ENCODE measurements at places on chromosomes 1 and 21.

DNA sequence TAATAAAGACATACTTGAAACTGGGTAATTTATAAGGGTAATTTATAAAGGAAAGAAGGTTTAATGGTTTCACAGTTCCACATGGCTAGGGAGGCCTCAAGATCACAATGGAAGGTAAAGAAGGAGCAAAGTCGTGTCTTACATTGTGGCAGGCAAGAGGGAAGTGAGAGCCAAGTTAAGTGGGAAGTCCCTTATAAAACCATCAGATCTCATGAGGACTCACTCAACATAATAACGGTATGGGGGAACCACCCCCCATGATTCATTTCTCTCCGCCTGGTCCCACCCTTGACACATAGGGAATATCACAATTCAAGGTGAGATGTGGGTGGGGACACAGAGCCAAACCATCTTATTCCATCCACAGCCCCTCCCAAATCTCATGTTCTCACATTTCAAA is 76.8 kb upstream of the ZNF678 start:
- no peak for DNase-seq

DNA sequence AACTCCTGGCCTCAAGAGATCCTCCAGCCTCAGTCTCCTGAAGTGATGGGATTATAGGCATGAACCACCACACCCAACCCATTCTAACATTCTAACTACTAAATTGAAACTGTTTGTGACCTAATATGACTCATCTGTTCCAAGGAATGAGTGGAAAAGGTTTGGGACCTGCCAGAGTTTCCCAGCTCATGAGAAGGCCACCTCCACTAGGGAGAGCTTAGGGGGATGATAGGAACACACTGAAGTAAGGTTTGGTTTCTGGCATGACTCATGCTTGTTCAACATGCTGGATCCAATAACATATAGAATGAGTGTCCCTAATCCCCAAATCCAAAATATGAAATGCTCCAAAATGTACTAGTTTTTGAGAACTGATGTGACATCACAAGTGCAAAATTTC is 18.9 kb upstream of the SCAF4 start:
- DNase-seq = no peak

GRCh38 chr1:167401260-167401873 is 117.0 kb downstream of the CD247 start:
- DNase-seq = peak; percentile 5

GRCh38 chr1:93483200-93483599 is 35.3 kb downstream of the FNBP1L start:
- DNase-seq = no peak

DNA sequence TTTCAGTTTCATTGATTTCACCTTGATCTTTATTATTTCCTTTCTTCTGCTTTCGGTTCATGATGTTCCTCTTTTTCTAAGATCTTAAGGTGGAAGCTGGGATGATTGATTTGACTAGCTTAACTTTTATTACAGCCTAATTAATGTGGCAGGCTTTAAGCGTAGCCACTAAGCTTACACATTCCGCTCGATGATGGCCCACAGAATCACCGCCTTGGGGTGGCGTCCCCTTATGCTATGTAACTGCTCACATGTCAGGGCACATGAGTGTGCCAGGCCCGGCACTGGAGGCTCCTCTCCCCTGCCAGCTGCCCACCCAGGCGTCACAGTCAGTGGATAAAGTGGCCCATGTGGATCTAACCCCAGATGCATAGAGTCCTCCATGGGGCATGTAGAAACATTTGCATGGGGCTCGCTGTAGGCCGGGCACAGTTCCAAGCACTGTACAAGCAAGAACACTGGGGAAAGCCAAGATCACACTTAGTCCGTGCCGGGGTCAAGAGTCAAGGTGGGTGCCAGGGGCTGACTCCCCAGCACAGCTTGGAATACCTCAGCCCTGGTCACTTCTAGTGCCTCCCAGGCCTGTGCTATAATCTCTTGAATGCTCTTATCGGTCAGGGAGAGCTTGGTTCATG is 41.7 kb downstream of the PKNOX1 start:
- DNase-seq = no peak

- DNase-seq = no peak
Measured at GRCh38 chr21:31752352-31752751, 20.4 kb upstream of the SCAF4 start.

- no peak for DNase-seq
Measured at GRCh38 chr1:25392841-25393240, 27.8 kb downstream of the RHCE start.

All from keratinocyte (primary cell).